ENCODE measurements at places on chromosomes 7 and 10.

- DNase-seq, result peak; percentile 96
Observed at GRCh38 chr10:80158598-80159127, 26.1 kb downstream of the PLAC9 start.

DNA sequence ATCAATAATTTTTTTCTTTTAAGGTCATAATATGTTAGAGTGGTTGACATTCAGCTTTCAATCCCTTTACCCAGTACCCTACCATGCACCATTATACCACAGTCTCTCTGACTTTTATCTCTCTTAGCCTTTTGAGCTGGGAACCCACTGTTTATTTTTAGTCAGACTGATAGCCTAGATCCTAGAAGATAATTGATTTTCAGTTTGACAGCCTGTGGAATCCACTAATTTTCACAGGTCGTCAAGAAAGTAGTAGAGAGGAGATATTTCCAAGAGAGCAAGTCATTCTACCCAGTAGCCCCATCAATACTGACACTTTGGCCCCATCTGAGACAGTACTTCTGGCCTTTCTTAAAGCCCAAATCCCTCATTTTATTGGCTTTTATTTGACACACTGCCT is 67.1 kb upstream of the CC2D2B start:
- DNase-seq, result no peak

GRCh38 chr7:128271942-128272481 is 30.9 kb downstream of the LEP start:
- no peak for DNase-seq

- peak; percentile 25 for DNase-seq
Observed at GRCh38 chr7:92034116-92034515, 93.5 kb downstream of the AKAP9 start.

- no peak for DNase-seq
Observed at GRCh38 chr7:80940539-80941207, 21.8 kb upstream of the SEMA3C start.

DNA sequence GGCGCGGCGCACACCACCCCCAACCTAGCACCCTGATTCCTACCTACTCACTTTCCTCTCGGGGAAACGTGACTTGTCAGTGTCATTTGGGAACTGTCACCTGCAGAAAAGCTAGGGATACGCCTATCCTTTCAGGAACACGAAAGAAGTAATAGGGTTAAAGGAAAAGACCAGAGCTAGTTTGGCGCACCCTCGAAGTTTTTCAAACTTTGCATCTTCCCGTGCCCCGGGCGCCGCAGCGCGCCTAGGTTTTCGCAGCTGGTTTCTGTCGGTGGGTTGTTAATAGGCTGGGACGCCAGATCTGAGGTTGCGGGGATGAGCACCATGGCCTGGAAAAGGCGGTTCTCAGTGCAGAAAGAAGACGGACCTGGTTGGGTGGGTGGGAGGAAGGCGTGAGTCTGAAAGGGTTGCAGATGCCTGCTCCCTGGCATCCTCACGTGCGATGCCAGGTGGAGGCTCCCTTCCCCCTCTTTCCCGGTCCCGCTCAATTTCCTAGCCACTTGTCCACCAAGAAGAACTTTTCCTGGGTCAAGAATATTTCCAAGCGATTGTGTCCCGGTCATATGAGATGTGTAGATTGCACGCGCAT is 568 bp upstream of the MEOX2 start:
- DNase-seq, result no peak

DNA sequence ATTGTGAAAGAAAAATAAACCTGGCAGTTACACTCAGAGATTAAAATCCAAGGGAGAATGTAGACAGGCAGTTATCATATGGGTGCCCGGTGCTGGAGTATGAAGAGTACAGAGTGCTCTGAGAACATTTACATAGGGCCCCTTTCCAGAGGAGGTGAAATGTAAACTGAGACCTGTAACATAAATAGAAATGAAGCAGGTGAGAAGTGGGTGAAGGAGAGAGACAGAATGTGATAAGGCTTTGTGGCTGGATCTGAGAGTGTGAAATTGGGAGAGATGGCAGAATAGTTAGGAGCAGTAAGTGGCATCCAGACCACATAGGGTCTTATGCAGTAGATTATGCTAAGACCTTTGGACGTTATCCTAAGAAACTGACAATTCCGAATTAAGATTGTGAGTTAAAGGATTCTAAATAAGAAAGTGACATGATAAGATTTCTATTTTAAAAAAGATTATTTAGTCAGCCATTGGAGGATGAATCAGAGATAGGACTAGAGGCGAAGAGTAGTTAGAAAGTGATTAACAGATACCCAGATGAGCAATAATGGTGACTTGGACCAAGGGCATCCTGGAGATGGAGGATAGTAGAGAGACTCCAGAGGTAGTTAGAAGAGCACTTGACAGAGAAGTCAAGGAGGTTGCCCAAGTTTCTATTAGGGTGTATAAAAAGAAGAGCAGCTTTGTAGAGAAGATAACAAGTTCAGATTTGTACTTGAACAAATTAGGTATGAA is 36.7 kb downstream of the DNAH11 start:
- DNase-seq, result no peak

GRCh38 chr10:125103924-125104323 is 56.4 kb downstream of the CTBP2 start:
- no peak for DNase-seq

DNA sequence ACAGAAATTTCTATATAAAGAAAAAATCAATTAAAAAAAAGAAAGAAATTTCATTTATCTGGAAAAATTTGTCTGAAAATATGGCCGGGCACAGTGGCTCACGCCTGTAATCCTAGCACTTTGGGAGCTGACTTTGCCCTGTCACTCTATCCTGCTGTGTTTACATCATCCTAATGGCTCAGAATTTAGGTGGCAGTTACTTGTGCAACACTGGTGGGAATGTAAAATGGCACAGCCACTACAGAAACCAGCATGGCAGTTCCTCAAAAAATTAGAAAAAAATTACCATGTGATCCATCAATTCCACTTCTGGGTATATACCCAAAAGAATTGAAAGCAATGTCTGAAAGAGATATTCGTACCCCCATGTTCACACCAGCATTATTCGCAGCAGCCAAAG is 405.2 kb upstream of the AUTS2 start:
- no peak for DNase-seq

GRCh38 chr7:82028097-82028496 is 258.2 kb upstream of the HGF start:
- DNase-seq, result no peak

All from GM04504 (cell line).